ENCODE measurements at places on chromosomes 2 and 18.

DNA sequence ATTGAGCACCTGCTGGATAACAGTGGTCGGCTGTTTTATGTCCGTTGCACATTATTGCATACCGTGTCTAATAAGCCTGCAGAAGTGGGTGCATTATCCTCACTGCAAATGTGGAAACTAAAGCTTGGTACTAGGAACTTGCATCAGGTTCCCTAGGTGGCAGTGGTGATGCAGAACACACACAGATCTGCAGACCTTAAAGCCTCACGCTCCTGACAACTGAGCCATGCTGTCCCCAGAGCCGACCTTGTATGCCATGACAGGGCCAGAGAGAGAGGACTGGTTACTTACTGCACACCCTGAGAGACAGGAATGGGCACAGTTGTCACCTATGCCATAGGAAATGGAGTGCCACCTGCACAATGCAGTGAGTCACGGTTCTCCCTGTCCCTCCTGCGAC is 151.8 kb downstream of the SH3RF3 start:
- DNase-seq, result no peak

DNA sequence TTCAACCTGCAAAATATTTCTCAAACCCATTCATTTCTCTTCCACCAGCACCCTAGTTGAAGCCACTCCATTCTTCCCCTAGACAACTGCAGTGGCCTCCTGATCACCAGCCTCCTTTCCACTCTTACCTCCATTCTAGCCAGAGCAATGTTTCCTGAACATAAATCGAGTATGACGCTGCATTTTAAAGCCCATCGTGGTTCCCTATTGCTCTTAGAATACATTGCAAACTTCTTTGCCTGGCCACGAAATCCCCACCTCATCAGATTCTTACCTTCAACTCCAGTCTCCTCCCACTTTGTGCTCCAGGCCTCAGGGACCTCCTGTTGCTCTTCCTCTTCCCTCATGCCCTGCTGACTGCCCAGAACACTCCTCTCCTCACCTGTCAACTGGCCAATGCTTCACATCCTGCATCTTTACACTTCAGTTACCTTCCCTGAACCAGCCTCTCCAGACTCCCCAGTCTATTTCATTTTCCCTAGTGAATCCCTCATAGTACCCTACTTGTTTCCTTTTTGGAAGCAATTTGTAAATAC is 176.5 kb upstream of the CTAGE1 start:
- no peak for DNase-seq

DNA sequence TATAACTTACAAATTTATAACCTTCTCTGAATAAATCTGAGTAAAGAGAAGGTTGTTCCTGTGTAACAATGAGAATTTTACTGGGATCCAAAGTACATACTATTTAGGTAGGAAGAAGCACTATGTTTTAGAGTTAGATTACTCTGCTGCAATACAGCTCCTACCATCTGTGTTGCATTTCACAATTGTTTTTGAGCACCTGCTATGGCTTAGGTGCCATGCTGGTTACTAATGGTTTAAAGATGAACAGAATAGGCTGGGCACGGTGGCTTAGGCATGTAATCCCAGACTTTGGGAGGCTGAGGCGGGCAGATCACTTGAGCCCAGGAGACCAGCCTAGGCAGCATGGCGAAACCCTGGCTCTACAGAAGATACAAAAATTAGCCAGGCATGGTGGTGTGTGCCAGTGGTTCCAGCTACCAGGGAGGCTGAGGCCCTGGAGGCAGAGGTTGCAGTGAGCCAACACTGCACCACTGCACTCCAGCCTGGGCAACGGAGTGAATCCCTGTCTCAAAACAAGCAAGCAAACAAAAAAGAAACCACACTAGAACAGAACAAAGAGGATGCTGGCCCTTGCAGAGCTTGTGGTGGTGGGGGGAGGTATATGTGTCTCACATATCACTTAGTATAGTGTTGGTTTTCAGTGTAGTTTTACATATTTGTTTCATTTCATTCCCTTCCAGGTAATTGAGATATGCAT is 56.7 kb downstream of the SPTBN1 start:
- DNase-seq, result no peak

DNA sequence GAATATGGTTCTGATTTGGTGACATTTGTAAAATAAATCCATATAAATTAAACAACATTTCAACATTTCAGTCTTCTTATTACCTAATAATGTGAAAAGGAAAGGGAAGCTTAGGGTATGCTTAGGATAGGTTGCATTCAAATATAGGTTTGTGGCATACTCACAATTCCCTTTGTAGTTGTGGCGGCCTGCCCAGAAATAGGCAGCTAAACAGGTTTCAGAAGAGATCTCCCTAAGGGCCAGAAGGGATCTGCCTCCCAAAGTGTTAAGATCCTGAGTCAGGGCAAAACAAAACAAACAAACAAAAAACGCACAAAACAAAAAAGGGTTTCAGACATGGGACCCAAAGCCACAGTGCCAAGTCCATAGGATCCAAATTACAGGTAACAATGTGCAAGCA is 41.4 kb upstream of the TCF7L1 start:
- no peak for DNase-seq

GRCh38 chr18:26438980-26439379 is 109.4 kb downstream of the KCTD1 start:
- no peak for DNase-seq
